Daoy (cell line): ENCODE measurements at places on chromosomes 2 and 18. TPM values are rescaled to one million over a fixed set of nuclear protein-coding genes. Genes with fewer than 3 reads are reported as not detected.
A peak's percentile ranks its signal among the peaks of the same experiment; 100 is the strongest.

DNA sequence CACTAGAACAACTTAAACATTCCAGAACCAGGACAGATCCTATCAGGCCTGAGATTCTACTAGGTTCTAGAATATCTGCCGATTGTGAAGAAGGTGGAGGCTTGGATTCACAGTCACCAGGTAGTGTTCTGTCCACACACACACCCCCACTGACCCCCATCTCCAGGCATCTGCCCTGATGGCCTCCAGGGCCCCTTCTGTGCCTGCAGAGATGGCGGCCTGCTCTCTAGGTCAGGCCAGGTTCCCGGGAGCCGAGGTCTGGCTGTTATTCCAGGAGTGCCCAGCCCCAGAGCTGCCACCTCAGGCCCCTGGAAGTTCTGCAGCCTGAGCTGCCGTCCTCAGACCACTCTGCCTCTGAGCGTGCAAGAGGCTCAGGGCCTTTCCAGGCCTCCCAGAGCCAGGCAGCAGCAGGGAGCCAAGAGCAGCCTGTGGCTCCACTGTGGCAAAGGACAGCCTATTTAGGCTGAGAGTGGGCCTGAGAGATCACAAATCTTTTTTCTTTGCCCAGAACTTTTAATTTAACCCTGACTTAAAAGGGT, 96.2 kb upstream of the ASAP2 start:
- no peak for DNase-seq

Gene ANKRD62
- not detected in 2 replicates for total RNA-seq

DNA sequence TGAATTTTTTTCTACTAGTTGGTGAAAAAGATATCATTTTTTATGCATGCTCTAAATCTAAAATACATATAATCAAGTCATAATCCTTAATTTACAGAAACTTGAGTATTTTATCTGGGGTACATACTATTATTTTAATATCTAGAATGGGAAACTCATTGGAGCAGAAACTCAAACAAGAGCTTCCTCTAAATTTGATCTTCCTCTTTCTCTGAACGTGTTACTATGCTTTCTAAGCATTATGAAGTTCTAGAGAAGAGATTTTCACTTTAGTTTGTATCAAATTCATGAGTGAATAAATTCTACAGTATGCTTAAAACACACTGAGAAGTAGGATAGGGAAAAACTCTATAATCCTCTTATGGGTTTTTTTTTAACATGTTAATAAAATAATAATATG, 20.6 kb upstream of the SLC38A11 start:
- DNase-seq = no peak

DNA sequence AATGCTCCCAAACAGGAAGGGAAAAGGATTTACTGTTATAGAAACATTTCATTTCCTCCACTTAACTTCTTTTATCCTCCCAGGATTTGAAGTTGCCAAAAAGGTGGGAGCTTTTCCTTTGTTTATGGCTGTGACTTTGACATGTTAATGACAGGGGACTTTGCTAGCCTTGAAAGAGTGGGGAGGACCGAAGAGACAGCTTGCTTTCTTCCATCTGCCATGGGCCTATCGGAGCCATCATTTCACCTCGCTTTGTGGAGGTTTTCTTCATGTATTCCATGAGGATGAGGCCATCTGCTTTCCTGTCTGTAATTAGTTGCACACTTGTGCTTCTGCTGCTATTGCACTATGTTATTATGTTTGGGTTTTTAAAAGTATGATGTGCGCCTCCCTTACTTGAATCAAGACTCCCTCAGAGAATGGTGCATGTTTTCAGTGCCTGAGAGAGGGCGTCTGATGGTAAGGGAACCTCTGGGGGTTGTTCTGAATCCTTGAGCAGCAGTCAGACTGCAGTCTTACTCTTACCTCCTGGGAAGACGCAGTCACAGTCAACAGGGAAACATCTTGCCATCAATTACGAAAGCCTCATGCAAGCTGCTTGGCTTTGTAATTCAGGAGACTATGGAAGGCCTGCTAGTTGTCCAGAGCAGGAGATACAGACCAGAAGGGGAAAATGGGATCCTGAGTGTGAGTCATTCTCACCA, 173.3 kb upstream of the MGAT5 start:
- no peak for DNase-seq

DNA sequence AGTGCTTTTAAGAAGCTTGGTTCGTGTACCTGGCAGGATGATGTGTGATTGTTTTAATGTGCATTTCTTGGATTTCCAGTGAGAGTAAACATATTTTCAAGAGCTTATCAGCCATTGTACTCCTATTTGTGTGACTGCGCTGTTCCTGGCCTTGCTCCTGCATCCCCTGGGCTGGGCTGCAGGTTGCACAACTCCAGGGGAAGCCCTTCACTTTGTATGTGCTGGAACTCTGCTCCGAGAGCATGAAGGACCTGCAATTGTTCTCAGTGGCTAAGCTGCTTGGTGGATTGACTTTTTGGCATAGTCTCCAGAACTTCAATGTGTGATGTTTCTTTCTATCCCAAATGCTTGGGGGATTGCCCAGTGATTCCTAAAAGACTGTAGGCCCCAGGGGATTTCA, 18.8 kb downstream of the ATP6V1C2 start:
- DNase-seq = no peak

- DNase-seq = no peak
Measured at GRCh38 chr2:33978471-33978870, 379.4 kb upstream of the FAM98A start.

- DNase-seq = no peak
Measured at GRCh38 chr18:34710458-34710914, 388 bp downstream of the DTNA start.

Gene TNFRSF11A
- total RNA-seq = 2.9 and 3.5 TPM in 2 replicates

DNA sequence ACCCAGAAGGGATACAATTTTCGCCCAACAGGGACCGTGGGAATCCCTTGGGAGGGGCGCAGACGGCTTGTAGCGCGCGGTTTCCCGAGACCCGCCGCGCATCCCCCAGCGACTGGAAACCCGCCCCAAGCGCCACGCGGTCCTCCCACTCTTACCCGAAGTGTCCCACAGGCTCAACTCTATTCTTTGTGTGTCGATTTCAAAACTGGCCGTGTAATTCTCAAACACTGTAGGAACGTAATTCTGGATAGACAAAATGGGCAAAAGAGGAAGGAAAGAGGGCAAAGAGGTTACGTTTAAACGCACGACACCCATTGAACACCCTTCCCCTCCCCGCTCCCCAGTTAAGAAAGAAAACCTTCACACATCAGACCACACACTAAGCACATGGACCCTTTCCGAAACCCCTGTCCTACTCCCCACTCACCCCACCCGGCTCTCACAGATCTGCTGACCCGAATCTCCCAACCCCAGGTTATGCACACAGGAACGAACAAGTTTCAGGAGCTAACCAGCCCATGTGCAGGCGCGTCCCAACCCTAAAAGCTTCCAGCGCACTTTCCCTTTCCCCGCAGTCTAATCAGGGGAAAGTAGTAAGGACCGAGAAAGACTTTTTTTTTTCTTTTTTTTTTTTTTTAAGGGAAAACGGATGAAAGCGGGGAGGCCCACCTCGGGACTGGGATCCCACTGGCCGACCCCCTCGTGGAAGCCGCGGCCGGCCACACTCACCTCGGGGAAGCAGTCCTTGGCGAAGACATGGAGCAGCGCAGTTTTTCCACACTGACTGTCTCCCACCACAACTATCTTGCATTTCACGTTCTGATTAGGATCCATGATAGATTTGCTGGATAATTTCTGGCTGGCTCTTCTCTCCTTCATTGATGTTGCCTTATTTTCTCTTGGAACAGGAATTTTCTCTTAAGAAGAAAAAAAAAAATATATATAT, 655 bp downstream of the RND3 start:
- peak; percentile 51 for DNase-seq

Gene ESPNL
- 0.40 and 0.54 TPM in 2 replicates for total RNA-seq

- no peak for DNase-seq
Measured at GRCh38 chr2:237876532-237876931, 17.1 kb downstream of the RAMP1 start.

GRCh38 chr2:37610638-37611289, 60.7 kb downstream of the CDC42EP3 start:
- DNase-seq = no peak

DNA sequence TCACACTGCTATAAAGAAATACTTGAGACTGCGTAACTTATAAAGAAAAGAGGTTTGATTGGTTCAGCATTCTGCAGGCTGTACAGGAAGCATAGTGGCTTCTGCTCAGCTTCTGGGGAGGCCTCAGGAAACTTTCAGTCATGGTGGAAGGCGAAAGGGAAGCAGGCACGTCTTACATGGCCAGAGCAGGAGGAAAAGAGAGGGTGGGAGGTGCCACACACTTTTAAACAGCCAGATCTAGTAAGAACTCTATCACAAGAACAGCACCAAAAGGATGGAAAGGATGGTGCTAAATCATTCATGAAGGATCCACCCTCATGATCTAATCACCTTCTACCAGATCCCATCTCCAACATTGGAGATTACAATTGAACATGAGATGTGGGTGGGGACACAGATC, 145.5 kb upstream of the OSR1 start:
- no peak for DNase-seq

Gene TLX2
- total RNA-seq = 0.77 TPM in 1 of 2 replicates, not detected in the other

DNA sequence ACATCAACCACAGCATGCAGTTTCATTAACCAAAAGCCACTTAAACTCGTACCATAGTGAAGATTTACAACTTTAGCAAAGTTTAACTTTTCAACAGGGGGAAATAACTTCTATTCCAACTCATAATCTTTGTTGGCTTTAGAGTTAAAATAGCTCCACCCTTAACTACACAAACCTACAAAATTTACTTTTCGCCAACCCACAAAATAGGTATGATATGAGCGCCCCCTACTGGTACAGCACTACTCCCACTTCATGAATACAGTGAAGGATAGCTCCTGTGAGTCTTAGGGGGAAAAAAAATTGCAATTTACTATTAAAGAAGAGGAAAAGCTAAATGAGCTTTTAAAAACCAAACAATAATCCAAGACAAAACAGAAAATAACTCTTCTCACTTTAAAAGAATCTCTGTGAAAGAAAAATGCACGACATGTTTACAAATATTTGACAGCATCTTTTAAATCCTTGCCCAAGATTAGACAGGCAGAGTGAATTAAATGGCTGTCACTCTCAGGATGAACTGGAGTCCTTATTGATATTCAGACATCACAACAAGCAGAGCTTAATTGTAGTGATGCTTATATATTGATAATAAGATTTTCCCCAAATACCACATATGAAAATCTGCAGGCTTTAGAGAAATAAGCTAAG, 32.2 kb downstream of the TMEFF2 start:
- DNase-seq = peak; percentile 38
